ENCODE measurements at places on chromosomes 7 and 10. TPM values are rescaled to one million over a fixed set of nuclear protein-coding genes. Genes with fewer than 3 reads are reported as not detected.

GRCh38 chr7:105325216-105325904, 63.4 kb downstream of the SRPK2 start:
- DNase-seq = no peak

- DNase-seq = no peak
These were observed 707 bp upstream of the GHITM start for GRCh38 chr10:84138478-84139125.

DNA sequence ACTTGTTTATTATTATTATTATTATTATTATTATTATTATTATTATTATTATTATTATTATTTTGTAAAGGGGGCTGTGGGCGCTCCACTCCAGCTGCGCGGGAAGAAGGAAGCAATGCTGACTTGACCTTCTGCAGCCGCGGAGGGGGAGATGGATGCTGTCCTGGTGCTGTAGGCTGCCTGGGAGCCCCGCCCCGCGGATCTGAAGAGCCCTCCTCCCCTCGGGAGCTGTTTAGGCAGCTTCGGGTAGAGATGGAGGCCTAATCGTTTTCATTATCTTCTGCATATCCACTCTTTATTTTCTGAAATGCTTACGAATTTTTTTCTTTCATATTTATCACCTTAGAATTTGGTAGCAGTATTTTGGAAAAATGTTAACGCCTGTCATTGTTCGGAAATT, 101.2 kb upstream of the KLF6 start:
- DNase-seq = no peak

SFTPA1 gene
- not detected for total RNA-seq

GRCh38 chr7:47354071-47354470, 227.8 kb downstream of the TNS3 start:
- DNase-seq = no peak

- no peak for DNase-seq
These were observed 117.5 kb upstream of the LAMB4 start for GRCh38 chr7:108247614-108248013.

GRCh38 chr10:74593470-74593869, 232.9 kb upstream of the KAT6B start:
- DNase-seq = no peak

GDF2 gene
- total RNA-seq = not detected

LRMDA gene
- total RNA-seq = 17.2 TPM

SCIN gene
- 7.0 TPM for total RNA-seq

DNA sequence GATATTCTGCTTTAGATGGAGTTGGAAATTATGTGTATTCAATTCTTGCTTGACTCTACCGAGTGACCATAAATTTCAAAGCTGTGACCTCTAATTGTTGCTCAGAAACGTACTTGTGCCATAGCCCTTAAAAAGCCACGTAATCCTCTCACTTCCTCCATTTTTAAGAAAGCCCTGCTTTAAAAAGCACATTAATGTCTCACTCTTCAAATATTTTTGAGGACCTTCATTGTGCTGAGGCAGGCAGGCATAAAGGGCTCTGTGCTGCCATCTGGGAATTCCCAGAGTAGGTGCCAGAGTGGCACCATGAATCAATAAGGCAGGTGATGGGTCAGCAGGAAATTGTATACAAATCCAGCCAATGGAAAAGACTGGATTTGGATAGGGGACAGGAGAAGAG, 97.7 kb upstream of the FAM204A start:
- no peak for DNase-seq

FAM131B gene
- total RNA-seq = 1.8 TPM

SPDYE2 gene
- 0.42 TPM for total RNA-seq

DNA sequence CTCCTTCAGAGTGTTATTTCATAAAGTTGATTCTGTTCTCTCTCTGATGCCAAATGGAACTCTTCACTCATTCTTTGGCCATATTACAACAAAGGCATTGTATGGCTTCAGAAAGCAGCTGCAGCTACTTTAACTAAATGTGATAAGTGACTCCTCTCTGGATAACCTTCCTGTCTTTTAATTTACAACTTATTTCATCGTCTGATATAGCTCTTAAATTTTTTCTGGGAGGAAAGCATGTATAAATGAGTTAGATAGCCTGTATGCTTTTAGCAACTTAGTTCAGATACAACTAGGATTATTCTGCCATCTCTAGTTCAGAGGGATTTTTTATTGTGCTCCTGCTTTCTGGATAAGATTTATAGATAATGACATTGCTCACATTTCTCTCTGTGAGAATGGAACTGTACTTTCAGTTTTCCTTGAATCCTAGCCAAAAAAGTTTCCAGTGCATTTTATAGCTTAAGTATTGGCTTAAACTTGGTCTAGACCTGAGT, 57.5 kb downstream of the KLHDC10 start:
- no peak for DNase-seq

- no peak for DNase-seq
These were observed 292.7 kb downstream of the RPS24 start for GRCh38 chr10:78326372-78326771.

DNA sequence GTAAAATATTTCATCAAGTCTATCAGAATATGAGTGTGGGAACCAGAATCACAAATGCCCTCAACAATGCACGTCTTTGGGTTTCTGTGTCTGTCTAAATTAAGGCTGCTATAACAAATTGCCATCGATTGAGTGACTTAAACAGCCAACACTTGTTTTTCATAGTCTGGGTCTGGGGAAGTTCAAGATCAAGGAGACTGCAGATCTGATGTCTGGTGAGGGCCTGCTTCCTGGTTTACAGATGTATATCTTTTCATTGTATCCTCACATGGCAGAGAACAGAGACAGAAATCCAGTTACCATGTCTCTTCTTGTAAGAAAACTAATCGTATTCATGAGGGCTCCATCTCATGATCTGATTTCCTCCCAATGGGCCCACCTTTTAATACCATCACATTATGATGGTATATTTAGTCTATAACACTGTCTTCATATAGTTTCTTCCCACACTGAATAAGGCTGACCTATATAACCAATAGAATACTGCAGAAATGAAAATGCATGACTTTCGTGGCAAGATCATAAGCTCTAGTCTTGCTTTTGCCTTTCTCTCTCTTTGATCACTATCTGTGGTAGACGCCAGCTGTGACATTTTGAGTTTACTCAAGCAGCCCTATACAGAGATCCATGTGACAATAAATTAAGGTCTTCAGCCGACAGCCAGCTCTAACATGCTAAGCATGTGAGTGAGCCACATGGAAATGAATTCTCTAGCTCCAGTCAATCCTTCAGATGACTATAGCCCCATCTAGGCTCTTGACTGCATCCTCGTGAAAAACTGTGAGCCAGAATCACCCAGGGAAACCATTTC, 51.9 kb downstream of the THSD7A start:
- no peak for DNase-seq

BMPER gene
- 3.1 TPM for total RNA-seq

GRCh38 chr7:127527561-127527960, 57.8 kb downstream of the GCC1 start:
- DNase-seq = no peak

DNA sequence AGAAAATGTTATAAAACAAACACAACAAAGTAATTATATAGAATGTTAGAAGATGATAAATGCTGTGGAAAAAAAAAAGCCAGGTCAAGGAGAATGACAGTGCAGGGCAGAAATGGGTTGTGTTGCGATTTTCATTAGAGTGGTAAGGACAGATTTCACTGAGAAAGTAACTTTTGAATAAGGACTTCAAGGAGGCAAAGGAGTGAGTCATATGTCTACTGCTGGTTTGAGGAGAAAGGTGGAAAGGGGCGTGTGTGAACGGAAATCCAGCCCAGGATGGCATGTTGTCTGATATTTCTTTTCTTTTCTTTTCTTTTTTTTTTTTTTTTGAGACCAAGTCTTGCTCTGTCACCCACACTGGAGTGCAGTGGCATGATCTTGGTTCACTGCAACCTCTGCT, 12.3 kb upstream of the DLD start:
- no peak for DNase-seq

WDR91 gene
- total RNA-seq = 82.2 TPM

ADO gene
- 73.9 TPM for total RNA-seq

CCL24 gene
- not detected for total RNA-seq

- DNase-seq = no peak
These were observed 58.3 kb downstream of the ST7 start for GRCh38 chr7:117011419-117012260.

GRCh38 chr7:150799741-150800580, at the start of gene TMEM176B:
Gene TMEM176B, minus strand, starts transcription at chr7:150800364. Its CDS starts 3,795 bp downstream, at chr7:150796569.
- DNase-seq = no peak

DNA sequence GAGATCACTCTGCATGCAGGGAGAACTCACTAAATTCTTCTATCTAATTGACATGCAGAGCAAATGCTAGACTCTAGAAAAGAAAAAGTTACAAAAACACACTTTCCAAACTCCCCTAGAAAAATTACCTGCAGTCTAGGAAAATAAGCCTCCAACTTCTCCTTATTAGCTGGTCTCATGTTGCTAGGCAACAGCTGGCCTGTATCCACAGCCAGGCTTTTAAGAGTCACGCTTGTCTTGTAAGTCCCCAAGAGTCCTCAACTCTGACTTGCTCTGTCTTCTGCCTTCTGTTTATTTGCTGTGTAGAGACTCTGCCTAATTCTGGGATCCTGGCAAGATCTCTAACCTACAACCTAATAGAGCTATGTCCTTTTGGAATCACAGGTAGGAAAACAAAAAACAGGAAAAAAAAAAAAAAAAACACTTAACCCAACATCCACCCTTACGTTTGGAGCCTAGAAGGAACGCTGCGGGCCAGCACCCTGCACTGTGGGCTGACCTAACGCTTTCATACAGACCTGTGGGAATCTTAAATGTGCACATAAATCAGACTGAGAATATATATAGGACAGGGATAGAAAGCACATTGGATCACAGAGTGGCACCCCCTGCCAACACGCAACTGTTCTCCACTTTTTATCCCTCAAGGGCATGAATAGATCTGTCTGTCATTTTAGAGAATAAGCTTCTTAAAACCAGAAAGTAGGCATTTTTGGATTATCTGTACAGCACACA, 117.0 kb upstream of the PTPRZ1 start:
- no peak for DNase-seq

CABCOCO1 gene
- total RNA-seq = not detected

GRCh38 chr10:4131407-4132215, 346.6 kb upstream of the KLF6 start:
- DNase-seq = no peak

AKR1B15 gene
- total RNA-seq = 1.0 TPM

- DNase-seq = no peak
These were observed 81.6 kb upstream of the MSRB2 start for GRCh38 chr10:23013581-23014335.

SLC13A1 gene
- total RNA-seq = not detected

STEAP4 gene
- total RNA-seq = 239 TPM

DNA sequence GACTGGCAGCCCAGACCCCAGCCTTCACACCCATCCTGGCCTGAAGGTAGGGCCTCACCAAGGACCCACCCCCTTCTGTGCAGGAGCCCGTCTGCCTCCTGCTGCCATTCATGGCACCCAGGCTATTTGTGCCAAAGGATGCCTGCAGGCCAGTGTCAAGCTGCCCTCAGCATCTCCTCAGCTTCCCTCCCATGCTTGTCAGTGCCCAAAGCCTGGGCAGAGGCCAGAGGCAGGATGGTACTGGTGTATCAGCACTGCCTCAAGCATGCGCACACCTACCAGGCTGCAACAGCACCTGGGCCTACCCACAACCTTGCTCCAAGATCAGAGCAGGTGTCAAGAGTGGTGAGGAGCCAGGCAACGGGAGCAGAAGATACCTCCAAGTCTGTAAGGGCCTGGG, 27.6 kb downstream of the SFTPA1 start:
- no peak for DNase-seq
